ENCODE measurements at places on chromosomes 11 and 22.

GRCh38 chr11:1760351-1761109, 3.2 kb downstream of the CTSD start:
- no peak for DNase-seq

- no peak for DNase-seq
Observed at GRCh38 chr11:107719557-107720302, 7.9 kb upstream of the SLN start.

DNA sequence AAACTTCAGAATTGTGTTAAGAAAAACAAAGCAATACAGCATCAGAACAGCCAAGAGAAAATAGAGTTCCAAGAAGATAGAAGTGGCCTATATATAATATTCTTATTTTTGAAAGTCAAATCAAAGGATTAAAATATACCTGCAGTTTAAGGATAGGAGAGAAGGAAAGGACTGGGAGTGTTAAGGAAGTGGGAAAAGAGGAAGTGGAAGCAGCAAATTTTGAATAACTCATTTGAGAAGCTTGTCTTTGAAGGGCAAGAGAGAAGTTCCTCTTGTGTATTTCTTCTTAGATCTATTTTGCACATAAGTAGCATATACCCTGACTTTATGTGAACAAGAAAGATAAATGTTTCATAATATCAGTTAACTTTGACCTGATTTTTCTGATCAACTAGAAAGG, 62.6 kb upstream of the SLC17A6 start:
- DNase-seq, result no peak

DNA sequence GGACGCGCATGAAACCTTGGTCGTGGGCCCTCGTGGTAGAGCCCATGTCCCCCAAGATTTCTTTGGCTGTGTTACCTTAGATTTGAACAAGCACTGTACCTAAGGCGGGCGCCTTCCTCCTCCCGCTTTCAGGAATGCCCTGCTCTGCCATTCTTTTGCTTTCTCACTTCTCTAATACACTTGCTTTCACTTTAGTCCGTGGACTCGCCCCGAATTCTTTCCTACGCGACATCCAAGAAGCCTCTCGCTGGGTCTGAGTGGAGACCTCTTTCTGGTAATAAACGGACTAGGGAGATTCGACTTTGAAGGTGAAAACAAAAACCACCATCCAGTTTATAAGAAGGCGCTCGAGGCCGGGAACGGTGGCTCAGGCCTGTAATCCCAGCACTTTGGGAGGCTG, 1.2 kb upstream of the NUP50 start:
- no peak for DNase-seq

GRCh38 chr11:113896156-113896879, 8.3 kb upstream of the HTR3B start:
- DNase-seq, result peak; percentile 34

GRCh38 chr11:14886513-14886912, 5.5 kb downstream of the CYP2R1 start:
- DNase-seq, result no peak

DNA sequence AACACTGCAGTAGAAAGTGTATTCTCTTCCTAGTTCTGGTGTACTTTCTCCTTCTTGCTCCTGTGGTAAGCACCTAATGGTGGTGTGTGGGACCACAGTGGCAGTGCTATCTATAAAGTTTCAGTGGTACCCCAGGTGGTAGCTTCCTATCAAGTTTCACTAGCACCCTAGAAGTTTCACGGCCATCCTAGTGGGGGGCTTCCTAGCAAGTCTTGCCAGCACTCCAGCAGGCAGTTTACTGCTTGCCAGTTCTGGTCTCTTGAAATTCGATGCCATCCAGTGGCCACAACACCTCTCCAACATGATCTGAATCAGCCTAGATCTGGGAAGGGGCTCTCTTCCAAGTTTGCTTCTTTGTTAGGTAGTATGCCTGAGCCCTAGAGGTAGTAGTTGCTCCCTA, 229.6 kb downstream of the SWAP70 start:
- no peak for DNase-seq

- DNase-seq, result no peak
Observed at GRCh38 chr22:39389420-39389819, 10.2 kb upstream of the TAB1 start.

- no peak for DNase-seq
Observed at GRCh38 chr11:70712471-70712870, 314.1 kb downstream of the CTTN start.

DNA sequence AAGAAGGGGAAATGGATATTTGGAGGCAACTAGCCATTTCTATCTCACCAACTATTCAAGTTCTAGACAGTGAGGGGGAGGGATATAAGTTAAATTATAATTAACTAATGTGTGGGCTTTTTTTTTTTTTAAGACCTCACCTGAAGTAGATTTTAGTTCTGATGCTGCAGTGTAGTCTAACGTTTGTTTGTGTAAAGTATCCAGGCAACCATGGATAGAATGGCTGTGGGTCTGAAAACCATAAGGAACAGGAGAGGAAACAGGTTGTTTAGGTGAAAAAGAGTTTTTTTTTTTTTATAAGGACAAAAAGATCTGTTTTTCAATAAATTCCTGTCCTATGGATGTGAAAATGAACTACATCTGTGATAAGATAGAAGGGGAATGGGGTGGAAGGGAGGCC, 262.4 kb upstream of the PLET1 start:
- DNase-seq, result no peak

DNA sequence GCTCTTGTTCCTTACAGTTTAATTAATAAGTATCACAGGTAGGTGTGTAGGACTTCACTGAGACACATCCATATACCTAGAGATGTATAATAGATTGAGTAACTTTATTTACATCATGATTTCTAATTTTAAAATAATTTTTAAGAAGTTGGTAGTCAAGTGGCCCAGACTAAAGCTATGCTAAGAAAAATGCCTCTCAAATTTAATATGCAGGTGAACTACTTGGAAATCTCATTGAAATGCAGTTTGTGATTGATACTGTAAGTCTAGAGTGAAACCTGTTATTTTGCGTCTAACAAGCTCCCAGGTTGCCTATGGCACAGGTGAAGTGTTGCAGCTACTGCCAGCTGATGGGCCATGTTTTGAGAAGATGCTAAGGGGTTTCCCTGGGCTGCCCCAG, at the start of gene OOSP4B:
TSS of gene OOSP4B (plus strand) at position 301 of the 400 bp plus-strand sequence.
- no peak for DNase-seq

- no peak for DNase-seq
Observed at GRCh38 chr11:113947994-113948393, 26.9 kb upstream of the HTR3A start.

GRCh38 chr11:6547177-6547576, 50.1 kb downstream of the DNHD1 start:
- DNase-seq, result no peak

DNA sequence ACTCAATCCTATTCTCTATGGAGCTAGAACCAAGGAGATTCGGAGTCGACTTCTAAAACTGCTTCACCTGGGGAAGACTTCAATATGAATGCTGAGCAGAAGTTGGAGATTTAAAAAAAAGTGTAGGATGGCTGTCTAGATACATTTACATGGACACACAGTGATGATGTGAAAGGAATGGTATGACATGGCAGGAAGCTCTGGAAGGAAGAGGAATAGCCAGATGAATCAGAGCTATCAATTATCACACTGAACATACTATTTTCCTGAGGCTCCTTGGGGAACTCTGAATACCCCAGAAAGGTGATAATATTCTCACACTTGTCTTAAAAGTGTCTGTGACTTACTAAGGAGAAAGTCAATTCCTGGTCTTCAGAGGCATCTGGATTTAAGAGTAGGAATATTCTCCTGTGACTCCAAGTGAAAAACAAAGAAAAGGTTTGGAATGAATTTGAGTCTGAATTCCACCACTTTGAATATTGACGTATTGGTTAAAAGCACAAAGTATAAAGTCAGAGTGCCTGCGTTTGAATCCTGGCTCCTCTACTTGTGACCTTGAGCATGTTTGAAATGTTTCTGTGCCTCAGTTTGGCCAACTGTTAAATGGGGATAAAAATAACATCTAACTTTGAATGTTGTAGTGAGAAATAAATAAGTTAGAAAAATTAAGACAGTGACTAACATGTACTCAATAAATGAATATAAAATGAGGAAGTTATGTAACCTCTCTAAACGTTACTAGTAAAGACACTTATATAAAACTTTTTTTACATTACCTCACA, 1.3 kb downstream of the OR52D1 start:
- DNase-seq, result no peak

DNA sequence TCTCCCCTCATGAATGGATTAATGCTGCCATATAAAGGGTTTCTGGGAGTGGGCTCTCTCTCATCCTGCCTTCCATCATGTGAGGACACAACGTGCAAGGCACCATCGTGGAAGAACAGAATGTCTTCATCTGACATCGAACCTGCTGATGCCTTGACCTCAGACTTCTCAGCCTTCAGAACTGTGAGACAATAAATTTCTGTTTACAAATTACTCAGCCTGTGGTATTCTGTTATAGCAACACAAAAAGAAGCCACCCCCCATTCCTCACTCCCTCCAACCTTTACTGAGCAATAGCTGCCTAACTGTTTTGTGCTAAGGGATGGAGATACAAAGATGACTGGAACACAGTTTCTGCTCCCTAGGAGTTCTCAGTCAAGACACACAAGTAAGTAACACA, 106.1 kb upstream of the PLET1 start:
- no peak for DNase-seq

DNA sequence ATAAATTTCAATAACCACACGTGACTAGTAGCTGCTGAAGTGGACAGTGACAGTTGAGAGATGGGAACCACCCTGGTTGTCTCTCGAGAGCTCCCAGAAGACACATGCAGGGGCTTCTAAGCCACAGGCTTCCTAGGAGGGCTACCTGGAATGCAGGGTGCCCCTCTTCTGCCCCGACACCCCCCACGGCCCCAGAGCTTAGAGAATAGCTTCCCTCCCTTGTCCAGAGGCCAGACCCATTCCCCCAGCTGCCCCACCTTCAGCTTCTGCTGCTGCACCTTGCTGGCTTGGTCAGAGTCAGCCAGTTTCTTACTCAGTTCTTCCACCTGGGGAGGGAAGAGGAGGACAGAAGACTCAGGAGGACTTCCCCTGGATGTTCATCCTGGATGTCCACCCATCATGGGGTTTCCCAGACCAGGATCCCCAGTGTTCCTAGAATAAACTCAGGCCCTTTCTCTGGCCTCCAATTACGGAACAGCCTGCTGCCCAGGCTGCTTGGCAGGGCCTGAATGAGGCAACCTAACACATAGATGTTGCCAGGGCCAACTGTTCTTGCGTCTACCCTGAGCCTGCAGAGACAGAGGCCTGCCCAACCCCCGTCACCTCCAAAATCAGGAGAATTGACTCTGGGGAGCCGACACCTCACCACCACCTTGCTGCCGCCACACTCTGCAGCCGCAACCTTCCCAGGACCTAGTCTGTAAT, 12.0 kb downstream of the IL18BP start:
- no peak for DNase-seq

GRCh38 chr22:25113316-25113721, 86.3 kb upstream of the CRYBB3 start:
- no peak for DNase-seq

- DNase-seq, result no peak
Observed at GRCh38 chr11:62535802-62536201, 10.8 kb downstream of the AHNAK start.

DNA sequence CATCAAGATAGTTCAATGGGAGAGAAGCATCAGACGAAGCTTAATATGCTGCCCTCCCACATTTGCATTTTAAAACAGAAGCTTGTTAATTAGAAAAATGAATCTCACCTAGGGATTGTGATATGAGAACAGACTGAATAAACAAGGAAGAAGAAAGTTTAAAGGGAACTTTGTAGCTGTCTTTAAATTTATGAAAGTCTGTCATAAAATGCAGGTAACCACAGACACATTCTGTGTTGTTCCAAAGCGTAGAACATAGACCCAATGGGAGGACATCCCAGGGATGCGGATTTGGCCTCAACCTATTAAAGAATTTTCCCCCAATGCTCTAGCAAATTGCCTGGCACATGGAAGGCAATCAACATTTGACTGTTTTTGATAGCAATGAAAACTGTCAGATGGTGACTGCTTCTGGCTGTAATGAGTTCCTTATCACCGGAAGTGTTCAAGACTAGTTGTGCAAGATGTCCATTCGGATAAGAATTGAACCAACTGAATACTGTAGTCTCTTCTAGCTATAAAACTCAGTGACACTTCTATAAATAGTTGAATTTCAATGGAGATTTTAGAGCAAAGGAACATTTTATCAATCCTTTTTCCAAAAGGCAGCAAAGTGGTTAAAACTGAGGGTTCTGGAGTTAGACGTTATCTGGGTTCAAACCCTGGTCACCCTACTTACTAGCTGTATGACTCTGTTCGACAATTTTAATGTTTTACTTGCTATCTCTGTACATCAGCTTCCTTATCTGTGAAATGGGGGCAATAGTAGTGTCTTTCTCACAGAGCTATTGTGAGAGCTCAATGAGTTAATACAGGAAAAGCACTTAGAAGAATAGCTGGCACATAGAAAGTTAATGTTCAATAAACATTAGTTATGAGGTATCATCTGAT, 64.9 kb downstream of the LIF start:
- no peak for DNase-seq

All from SK-N-DZ (cell line).